Progenitor cell of endocrine pancreas (in vitro differentiated cells): ENCODE measurements at places on chromosomes 6 and 20.

DNA sequence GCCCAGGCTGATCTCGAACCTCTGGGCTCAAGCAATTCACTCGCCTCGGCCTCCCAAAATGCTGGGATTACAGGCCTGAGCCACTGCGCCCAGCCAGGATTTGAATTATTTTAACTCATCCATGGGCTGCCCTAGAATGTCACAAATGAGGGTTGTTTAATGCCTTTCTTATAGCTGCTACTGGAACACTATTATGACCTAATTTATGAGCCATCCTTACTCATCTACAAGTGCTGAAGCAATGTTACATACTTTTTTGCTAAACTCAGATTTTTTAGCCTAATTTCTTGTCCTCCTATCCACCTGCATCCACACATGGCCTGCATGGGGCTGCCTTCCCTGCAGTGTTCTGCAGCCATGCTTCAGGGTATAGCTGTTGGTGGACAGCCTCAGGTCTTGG is 59.9 kb downstream of the RTN4IP1 start:
- no peak overlapping the region for H3K4me3 ChIP-seq
- no peaks in the 10 kb centered on the region for H3K36me3 ChIP-seq
- H3K27me3 ChIP-seq: no peaks in the 10 kb centered on the region
- peaks cover 1% of the 10 kb centered on the region for H3K4me1 ChIP-seq

DNA sequence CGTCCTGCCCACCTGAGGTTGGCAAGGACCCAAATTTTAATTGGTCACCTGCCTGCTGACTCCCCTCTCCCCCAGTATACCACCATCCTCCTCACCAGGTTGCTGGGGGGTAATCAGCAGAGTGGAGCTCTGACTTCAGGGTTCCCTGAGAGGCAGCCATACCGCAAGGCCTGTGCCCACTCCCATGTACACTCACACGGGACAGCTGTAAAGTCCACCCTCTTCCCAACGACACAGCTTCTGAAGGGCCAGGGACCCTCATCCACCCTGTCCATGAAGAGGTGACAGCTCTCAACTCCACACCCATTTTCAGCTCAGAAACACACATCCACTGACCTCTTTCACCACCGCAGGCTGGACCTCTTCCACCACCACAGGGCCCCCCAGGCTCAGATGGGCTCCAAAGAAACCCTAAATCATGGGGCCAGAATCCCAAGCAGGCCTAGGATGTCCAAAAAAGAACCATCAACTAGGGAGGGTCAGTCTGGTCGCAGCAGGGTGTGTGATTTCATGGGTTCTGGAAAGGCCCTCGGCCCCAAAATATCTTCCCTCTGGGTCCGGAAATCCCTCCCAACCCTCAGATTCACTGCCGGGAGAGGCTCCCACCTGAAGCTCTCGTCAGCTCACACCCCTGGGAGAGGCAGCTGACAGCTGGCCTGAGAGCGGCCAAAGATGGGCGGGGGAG is 30.0 kb downstream of the TFEB start:
- no peak overlapping the region for H3K4me3 ChIP-seq
- no peaks in the 10 kb centered on the region for H3K36me3 ChIP-seq
- peaks cover 43% of the 10 kb centered on the region for H3K27me3 ChIP-seq

GRCh38 chr6:109701774-109702173 is 10.7 kb downstream of the FIG4 start:
- H3K4me1 ChIP-seq: peaks cover 1% of the 10 kb centered on the region
- no peak overlapping the region for H3K4me3 ChIP-seq
- no peaks in the 10 kb centered on the region for H3K27me3 ChIP-seq
- no peaks in the 10 kb centered on the region for H3K36me3 ChIP-seq
- H3K27ac ChIP-seq: no peak overlapping the region

DNA sequence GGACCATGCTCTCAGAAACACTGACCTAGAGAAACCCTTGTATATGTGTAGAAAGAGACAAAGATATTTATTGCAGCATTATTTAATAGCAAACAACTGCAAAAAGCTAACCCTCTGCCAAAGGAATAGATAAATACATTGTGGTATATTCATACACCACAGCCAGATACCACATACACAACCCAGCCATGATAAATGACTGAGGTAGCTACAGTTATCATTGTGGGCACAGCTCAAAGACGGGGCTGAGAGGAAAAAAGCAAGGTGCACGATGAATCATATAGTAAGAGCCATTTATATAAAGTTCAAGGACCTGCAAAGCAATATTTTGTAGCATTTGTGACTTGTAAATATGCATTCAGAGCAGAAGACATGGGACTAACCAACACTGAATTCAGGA is 30.8 kb downstream of the RSPO4 start:
- no peak for DNase-seq
- H3K36me3 ChIP-seq: no peaks in the 10 kb centered on the region
- H3K4me3 ChIP-seq: no peak overlapping the region
- H3K27ac ChIP-seq: no peak overlapping the region
- H3K4me1 ChIP-seq: no peaks in the 10 kb centered on the region
